B cell (primary cell): ENCODE measurements at places on chromosomes 13 and 19. TPM values are rescaled to one million over a fixed set of nuclear protein-coding genes. Genes with fewer than 3 reads are reported as not detected.
A peak's percentile ranks its signal among the peaks of the same experiment; 100 is the strongest.

GRCh38 chr19:38699027-38699346 lies 45.3 kb downstream of the CAPN12 start:
- H3K27ac ChIP-seq = no peak overlapping the region
- peaks cover 33% of the 10 kb centered on the region for H3K4me1 ChIP-seq
- no peak overlapping the region for H3K4me3 ChIP-seq
- H3K27me3 ChIP-seq = no peaks in the 10 kb centered on the region
- H3K36me3 ChIP-seq = no peaks in the 10 kb centered on the region

GRCh38 chr13:102555914-102556553 lies 40.8 kb upstream of the TPP2 start:
- no peaks in the 10 kb centered on the region for H3K4me1 ChIP-seq
- DNase-seq = peak; percentile 27
- no peaks in the 10 kb centered on the region for H3K27me3 ChIP-seq

DNA sequence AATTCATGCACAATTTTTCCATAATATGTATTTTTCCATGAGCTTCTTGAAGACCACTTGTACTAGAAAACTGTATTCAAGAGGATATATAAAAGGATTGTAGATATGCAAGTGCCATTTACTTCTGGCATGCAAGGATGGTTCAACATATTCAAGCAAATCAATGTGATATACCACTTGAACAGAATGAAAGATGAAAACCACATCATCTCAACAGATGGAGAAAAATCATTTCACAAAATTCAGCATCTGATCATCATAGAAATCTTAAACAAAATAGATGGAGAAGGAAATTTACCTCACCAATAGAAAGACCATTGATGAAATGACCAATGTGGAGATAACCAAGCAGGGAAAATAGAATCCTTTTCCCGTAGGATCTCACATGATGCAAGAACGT lies 5.1 kb upstream of the ZNF816 start:
- H3K27me3 ChIP-seq = no peaks in the 10 kb centered on the region
- H3K4me1 ChIP-seq = peaks cover 5% of the 10 kb centered on the region
- H3K27ac ChIP-seq = no peak overlapping the region
- no peak overlapping the region for H3K4me3 ChIP-seq

DNA sequence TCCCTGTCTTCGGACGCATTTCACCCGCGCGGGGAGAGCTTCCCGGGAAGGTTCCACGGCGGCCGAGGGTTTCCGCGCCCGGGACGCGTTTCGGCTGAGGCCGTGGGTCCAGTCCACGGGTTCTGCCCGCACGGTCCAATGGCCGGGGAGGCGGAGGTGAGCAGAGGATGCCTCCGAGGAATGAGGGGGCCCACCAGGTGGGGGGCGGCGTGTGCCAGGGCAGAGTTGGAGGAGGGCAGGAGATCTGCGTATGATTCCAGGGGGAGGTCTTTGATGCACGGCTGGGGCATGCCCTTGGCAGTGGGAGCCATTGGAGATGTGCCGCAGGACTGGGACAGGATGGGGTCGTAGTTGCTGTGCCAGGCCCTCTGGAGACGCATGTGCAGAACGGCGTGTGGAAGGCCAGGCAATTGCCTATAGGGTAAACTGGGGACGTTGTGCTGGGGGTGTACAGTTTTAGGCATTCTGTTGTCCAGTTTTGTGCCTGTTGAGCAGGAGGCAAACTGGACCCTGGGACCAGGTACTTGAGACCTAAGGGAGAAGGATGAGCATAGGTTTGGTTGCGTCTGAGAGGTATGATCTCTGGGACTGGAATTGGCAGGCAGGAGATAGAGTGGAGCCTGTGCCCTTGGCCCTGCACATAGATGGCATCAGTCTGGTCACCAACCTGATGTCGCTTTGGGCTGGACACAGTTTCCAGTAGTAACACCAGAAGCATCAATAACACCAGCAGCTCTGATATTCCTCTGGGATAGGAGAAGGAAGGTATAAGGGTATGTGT lies 751 bp downstream of the ZNF584 start:
- peak overlapping the region; percentile 93 for H3K27ac ChIP-seq
- H3K36me3 ChIP-seq = no peaks in the 10 kb centered on the region
- H3K27me3 ChIP-seq = no peaks in the 10 kb centered on the region
- peak; percentile 42 for DNase-seq
- H3K4me1 ChIP-seq = peaks cover 20% of the 10 kb centered on the region

GRCh38 chr13:103965506-103966243 lies 899.5 kb upstream of the SLC10A2 start:
- H3K27me3 ChIP-seq = no peaks in the 10 kb centered on the region
- H3K4me3 ChIP-seq = no peak overlapping the region
- H3K4me1 ChIP-seq = no peaks in the 10 kb centered on the region
- H3K27ac ChIP-seq = no peak overlapping the region
- no peak for DNase-seq

- H3K4me1 ChIP-seq = peaks cover 88% of the 10 kb centered on the region
- H3K4me3 ChIP-seq = no peak overlapping the region
- peak overlapping the region; percentile 95 for H3K27ac ChIP-seq
- DNase-seq = peak; percentile 47
- H3K27me3 ChIP-seq = no peaks in the 10 kb centered on the region
These were observed 21.1 kb downstream of the FAM187B start for GRCh38 chr19:35207391-35207871.

DNA sequence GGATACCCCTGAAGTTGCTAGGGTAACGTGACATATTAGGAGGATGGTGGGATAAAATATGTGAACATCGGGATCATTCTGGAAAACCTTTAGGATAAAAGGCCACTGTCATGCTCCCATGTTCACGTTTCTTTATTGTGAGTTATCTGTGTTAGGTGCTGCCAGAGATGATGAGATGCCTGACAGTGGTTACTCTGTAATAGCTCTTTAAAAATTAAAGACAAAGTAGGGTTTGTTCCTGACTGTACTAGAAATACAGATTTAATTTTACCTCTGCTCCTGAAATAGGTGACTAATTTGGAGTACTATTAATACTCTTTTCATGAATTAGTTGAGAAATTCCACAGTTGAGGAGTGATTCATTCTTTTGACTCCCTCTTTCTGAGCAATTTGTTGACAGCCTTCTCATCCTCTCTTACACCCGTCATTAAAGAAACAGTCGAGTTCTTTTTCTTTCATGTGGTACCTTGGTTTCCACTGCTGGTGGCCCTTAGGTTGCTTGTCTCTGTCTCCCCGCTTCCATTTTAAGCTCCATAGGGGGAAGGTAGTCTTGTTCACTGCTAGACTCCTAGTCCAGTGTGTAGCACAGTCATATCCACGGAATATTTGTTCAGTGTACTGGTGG lies 28.4 kb downstream of the SAE1 start:
- no peak for DNase-seq
- H3K4me3 ChIP-seq = no peak overlapping the region
- H3K4me1 ChIP-seq = peaks cover 24% of the 10 kb centered on the region
- no peaks in the 10 kb centered on the region for H3K27me3 ChIP-seq
- H3K36me3 ChIP-seq = peaks cover 24% of the 10 kb centered on the region

DNA sequence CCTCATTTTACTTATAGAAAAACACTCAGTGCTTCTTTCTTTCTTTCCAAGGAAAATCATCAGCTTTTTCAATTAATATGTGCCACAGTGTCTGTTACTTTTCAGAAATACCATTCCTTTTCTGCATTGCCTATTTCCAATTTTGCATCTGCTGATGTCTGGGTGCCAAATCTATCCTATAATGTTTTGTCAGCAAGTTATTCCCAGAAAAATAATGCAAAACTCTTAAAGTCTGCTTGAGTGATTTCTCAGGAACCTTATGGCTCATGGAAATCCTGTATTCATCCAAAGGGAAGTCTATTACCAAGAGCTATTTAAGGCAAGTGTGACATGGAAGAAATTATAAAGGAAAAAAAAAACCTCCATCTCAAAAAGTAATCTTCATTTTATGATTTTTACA lies 224.4 kb downstream of the FGF14 start:
- no peaks in the 10 kb centered on the region for H3K4me1 ChIP-seq
- H3K4me3 ChIP-seq = no peak overlapping the region
- no peak overlapping the region for H3K27ac ChIP-seq
- no peak for DNase-seq
- no peaks in the 10 kb centered on the region for H3K27me3 ChIP-seq

- no peak for DNase-seq
- H3K4me3 ChIP-seq = peak overlapping the region; percentile 33
- H3K36me3 ChIP-seq = no peaks in the 10 kb centered on the region
- H3K27me3 ChIP-seq = no peaks in the 10 kb centered on the region
These were observed 592 bp upstream of the TRIP10 start for GRCh38 chr19:6738787-6739389.

DNA sequence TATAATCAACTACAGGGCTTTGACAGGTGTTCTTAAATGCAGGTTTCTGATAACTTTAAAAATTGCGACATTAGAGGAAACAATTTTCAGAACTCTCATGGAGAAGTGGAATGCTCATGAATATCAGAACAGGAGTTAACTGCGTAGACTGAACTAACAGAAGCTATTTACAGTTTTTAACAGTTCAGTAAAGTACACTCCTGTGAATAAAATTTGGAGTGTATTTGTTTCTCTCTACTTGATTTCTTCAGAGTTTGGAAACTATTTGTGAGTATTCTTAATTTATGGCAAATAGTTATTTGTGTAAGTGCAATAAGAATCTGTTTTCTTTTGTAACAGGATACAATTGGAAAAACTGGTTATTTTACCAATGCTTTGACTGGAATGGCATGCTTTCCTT lies 114.4 kb downstream of the TNFRSF19 start:
- no peak overlapping the region for H3K4me3 ChIP-seq
- peaks cover 4% of the 10 kb centered on the region for H3K27me3 ChIP-seq
- H3K27ac ChIP-seq = no peak overlapping the region
- no peaks in the 10 kb centered on the region for H3K36me3 ChIP-seq
- no peaks in the 10 kb centered on the region for H3K4me1 ChIP-seq

DNA sequence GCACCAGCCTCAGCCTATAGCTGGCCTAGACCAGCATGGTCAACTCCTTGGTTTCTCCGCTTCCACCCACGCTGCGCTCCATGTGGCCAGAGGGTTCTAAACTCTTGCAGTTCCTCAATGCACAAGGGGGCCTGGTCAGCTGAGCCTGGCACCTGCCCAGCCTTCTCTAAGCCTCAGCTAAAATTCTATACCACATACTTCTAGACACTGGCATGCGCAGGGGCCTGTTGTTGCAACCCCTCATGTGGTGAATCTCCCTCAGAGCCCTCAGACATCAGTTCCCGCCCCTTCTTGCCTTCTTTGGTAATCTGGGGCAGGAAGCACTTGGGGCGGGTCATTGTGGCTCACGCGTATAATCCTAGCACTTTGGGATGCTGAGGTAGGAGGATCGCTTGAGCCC lies 19.7 kb upstream of the LDLR start:
- DNase-seq = no peak
- H3K36me3 ChIP-seq = no peaks in the 10 kb centered on the region
- peaks cover 5% of the 10 kb centered on the region for H3K4me1 ChIP-seq
- H3K4me3 ChIP-seq = no peak overlapping the region

- no peak overlapping the region for H3K27ac ChIP-seq
- no peak overlapping the region for H3K4me3 ChIP-seq
- no peaks in the 10 kb centered on the region for H3K27me3 ChIP-seq
- no peaks in the 10 kb centered on the region for H3K36me3 ChIP-seq
- H3K4me1 ChIP-seq = peaks cover 10% of the 10 kb centered on the region
These were observed 12.4 kb upstream of the TMEM255B start for GRCh38 chr13:113746671-113747070.

Gene CYP2A7
- not detected in 2 replicates for total RNA-seq

Gene GNA15
- total RNA-seq = 0.37 TPM in 1 of 2 replicates, not detected in the other
